Cerebellum (tissue), 4 donors: ENCODE measurements at places on chromosomes 6 and 20. TPM values are rescaled to one million over a fixed set of nuclear protein-coding genes. Genes with fewer than 3 reads are reported as not detected.

RSPH9 gene
- total RNA-seq: 3.4 TPM

C2 gene
- total RNA-seq: 4.1 TPM

ZC2HC1B gene
- total RNA-seq: not detected

VTA1 gene
- 73.3 TPM for total RNA-seq

SERAC1 gene
- total RNA-seq: 23.3 TPM

MUCL3 gene
- not detected for total RNA-seq

PRND gene
- 2.7 TPM for total RNA-seq

TGM2 gene
- total RNA-seq: 10.8 TPM

DNA sequence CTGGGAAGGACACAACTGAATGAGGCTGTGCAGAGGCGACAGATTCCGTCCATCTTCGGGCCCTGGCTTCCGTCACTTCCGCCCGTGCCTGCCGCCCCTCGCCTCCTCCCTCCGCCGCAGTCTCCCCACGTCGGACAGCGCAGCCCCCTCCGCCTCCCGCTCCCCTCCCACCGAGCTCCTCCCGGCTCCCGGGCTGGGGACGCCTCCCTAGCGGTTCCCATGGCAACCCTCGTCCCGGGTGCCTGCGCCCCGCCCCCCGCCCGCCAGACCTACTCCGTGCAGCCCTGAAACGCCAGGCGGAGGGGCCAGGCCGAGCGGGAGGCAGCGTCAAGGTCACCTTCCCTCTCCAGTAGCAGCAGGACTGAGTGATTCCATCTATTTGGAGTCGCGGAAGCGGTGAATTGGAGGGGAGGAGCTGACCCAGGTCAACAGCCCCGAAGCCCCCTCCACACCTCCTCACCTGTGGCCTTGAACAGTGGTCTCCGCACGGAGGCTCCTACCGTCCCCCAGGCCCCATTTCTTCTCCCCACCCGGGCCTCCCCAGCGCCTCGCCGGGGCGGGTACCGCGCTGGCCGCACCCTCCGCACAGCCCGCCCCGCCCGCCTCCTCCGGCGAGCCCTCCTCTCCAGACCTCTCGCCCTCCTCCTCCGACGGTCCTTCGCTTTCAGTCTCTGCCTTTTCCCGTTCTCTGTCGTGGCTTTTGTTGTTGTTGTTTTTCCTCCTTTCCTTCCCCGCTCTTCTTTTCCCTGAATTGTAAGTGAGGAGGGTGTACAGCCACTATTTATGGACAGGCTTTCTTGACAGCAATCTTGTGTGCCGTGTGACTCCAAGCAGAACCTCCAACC is 951 bp downstream of the NRSN2 start:
- peak; percentile 97 for DNase-seq

DNA sequence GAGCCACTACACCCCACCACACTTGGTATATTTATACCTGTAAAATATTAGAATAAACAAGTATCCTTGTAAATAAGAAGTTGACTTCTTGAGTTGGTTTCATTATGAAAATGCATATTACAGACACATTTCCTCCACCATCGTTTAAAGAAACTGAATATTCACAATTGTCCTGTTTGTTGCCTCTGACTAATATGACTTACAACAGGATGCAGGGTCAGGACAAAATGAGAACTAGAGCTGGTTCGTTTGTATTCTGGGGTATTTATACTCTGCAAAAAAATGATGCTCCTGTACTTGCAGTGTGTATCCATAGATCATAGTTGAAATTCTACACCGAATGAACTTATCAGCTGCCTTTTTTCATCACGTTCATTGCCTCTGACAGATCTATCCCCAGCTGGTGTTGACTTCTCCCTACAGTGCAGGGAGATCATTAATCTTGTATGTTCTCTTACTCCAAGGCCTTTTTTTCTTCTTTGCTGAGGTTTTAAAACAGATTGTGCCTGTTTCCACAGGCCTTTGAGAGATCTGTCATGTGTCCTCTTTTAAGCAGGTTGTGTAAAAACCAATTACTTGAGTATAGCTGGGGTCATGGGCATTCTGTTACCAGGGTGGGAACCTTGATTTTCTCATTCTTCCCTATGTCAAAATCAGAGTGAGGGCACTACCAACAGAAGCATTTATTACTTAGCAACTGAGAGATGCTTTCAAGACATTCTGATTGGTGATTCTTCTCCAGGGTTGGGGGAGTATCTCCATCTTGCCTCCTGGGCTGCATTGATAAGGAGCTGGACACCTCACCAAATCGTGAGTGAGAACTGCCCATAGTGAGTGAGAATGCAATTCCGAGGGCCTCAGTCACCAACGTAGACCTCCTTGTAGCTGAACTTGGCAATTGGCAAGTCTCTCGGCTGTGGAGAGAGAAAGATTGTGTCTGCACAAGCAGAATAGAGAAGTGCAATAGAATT is 78.8 kb upstream of the CD83 start:
- no peak for DNase-seq

- no peak for DNase-seq
These were observed 6.8 kb downstream of the SCAND1 start for GRCh38 chr20:35947489-35947888.

GRCh38 chr6:99810942-99811620 is 182.9 kb downstream of the MCHR2 start:
- no peak for DNase-seq

GRCh38 chr6:109662192-109662591 is 28.8 kb downstream of the AK9 start:
- DNase-seq: no peak

DNA sequence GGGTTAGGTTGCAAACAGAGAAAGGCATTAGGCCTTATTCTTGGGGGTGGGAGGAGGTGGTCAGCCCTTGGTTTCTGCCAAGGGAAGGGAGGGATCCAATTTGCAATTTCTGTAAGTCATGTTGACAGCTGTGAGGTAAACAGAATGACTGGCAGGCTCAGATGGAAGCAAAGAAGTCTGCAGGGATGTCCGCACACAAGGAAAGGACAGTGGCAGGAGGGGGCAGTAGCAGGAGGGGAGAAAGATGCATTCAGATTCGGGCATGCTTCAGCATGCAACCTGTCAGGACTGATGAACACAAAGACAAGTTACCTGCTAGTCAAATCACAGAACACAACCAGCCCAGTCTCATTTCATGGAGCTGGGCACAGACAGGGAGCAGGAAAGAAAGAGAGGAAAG is 217.9 kb upstream of the FOXA2 start:
- DNase-seq: no peak

DNA sequence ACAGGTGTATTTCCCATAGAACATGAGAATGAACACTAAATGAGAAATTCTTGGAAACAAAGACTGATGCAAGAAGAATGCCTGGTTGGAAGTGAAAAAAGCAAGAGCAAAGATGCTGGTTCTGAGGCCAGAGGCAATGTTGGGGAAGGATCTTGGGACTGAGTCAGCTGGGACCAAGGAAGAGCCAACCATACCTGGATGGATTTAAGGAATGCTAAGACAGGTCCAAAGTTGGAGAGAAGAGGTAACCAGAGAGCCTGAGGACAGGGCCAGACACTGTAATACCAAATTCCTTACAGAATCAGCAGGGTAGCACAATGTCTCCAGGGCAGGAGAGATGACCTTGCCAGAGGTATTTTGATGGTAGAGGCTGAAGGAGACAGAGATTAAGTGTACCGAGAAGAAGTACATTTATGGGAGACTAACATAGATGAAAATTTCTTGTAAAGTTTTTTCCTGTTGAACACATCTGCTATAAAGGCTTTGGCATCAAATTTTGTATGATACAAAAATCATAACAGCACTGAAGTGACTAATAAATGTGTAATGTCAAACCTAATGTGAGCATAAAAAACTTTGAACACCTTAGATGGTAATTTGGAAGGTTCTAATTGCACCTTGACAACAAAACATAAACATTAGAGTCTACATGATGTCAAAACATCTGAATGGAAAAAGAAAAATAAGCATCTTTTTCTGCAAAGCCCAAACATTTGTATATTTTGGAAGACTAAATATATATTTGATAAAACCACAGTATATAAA is 221.7 kb upstream of the MARCKS start:
- no peak for DNase-seq

DNA sequence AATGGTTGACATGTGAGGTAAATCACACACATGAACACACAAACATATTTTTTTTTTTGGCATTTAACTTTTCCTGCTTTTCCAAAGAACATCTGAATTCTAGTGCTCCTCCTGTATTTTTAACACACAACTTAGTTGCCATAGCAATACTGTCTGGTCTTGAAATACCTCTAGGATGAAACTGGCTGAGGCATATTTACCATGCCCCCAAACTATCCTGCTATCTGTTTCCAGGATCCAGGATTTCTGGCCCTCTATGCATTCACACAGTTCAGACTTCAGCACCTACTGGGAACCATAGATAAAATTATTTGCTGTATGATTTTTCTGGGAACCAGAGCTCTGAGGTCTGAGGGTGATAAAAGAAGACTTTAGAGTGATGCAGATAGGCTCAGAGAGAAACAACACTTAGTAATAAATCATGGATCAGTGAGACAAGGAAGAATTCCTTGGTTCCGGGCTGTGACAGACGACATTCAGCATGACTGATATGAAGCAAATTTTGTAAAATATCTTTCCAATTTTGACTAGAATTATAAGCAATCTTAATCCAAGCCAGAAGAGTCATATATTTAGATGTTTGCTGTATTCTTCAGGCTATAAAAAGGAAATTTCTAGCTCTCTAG is 359.7 kb downstream of the BTBD9 start:
- DNase-seq: no peak

DNA sequence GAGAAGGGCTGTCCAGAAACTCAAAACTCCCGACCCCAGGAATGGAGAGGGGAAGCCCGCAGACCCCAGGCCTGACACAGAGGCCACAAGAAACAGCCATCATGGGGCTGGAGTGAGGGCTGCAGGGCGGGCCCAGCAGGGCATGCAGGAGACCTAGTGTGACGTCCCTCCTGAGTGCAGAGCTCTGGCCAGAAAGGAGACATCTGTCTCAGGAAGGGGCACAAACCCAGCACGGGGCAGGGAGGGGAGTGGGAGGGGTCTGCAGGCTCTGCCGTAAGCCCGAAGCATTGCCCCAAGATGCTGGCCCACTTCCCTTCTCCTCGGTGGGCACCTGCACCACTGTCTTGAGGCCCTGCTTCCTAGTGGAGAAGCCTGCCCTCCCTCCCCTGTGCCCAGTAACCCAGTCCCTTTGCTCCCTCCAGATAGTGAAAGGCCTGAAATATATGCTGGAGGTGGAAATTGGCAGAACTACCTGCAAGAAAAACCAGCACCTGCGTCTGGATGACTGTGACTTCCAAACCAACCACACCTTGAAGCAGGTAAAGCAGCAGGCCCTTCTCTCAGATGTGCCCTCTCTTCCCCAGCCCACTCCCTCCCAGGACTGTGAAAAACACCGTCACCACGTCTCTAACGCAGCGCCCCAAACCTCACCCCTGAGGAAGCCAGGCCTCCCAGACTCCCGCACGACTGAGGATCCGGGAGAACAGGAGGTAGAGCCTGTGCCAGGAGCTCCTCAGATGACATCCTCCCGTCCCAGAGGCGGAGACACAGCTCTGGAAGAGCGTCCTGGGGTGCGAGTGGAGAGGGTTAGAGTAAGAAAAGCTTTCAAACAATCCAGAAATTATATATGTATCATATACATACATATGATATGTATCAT is 9.7 kb downstream of the CST7 start:
- DNase-seq: no peak

- DNase-seq: no peak
These were observed 202.7 kb downstream of the MAFB start for GRCh38 chr20:40486297-40486696.

GRCh38 chr6:87027021-87027420 is 67.9 kb downstream of the CGA start:
- no peak for DNase-seq

GRCh38 chr6:128964233-128964755 is 81.4 kb downstream of the LAMA2 start:
- DNase-seq: no peak

DNA sequence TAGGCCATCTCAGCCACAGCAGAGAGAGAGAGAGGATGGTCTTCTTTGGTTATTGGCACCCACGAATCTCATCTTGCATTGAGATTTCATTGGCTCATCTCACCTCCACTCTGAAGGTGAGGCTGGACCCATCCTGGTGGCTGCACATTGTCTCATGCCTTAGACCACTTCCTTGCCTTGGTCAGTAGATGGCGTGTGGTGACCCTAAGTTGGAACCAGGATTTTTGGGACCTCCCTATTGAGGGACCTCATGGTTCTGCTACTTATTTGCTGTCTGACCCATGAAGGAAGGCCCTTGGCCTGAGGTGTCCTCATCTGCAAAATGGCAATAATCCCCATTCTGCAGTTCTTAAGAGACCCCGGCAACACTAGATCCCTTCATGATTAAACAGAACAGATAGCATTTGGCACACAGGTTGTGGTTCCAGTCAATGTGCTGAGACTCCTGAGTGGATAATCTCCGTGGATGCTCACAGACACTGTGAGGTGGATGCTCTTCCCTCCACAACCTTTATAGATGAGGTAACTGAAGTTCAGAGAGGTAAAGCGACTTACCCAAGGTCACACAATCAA is 21.5 kb upstream of the AAR2 start:
- DNase-seq: peak; percentile 42

DNA sequence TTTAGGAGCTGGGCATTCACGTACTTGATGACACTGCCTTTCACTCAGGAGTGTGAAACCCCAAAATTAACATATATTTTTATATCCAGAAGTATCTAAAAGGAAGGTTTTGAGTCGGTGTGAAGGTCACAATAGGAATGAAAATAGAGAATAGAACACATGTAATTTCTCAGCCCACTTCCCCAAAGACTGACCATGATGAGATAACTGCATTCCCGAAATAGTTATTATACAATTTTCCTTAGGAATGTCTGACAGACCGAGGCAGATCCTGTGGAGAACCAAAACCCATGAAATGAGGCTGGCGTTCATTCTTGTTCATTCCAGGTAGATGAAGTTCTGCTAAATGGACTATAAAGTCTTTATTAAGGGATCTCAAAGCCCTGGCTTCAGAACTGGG is 10.3 kb downstream of the NSFL1C start:
- DNase-seq: no peak

DNA sequence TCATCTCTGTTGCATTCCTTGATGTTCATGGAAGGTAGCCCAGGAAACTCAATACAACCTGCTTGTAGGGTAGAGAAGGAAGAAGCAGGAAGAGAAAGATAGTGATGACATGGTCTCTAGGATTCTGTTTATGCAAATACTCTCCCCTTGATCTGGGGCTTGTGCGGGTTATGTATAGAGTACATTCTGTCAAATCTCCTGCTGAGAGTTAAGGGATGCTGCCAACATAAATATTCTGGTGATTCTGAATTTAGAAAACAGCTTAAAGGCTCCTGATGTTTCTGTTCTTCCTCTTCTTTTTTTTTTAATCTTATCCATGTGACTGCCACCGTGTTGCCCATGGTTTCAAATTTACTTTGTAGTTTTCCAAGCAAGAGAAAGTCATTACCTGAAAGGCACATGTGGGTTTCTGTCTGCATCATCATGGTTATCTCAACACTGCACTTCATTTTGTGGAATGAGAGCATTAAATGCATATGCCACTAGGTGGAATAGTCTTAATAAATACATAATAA is 150.6 kb downstream of the RPS12 start:
- DNase-seq: no peak

DNA sequence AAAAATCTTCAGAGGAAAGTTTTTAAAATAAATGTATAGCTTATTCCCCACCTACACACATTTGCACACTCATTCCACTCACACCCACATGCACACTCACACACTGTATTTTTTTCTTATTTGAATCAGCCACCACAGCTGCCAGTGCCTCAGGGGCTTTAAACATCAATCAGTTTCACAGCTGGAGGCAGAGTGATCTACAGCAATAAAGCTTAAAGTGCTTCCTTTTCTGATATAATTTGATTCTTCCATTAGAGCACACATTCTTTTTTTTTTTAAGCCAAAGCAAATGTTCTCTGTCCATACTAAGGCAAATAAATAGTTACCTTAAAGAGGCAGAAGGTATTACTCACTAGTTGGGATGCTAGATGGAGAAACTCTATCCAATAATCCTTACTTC is 498.8 kb upstream of the POU3F2 start:
- DNase-seq: no peak
